Right lobe of liver (tissue), 6 donors: ENCODE measurements at places on chromosomes 7 and 10.

- H3K36me3 ChIP-seq = no peaks in the 10 kb centered on the region
- H3K27ac ChIP-seq = peak overlapping the region; percentile 42
- H3K4me1 ChIP-seq = no peaks in the 10 kb centered on the region
- no peak for DNase-seq
These were observed 2.5 kb downstream of the POP7 start for GRCh38 chr7:100708395-100708794.

DNA sequence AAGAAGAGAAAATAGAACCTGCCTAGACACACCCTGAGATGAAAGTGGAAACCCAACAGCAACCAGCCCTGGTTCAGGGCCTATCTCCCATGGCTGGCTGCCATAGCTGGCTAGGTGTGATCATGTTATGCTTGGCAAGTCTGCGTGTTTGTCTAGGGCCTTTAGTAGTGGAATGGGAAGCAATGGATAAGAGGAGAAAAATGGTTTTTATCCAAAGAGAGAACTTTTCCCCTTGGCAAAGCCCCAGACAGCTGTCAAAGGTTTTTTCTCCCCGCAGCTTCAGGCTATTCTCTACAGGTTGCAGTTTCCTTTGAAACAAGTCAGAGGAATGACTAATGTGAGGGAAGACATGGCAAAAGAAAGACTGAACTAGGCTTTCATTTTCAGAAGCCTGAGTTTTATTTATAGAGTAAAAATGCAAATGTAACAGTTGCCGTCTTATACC is 161.5 kb downstream of the SEMA3D start:
- DNase-seq = peak; percentile 62
- H3K27me3 ChIP-seq = no peaks in the 10 kb centered on the region
- H3K4me3 ChIP-seq = no peak overlapping the region
- no peak overlapping the region for H3K27ac ChIP-seq

- no peaks in the 10 kb centered on the region for H3K36me3 ChIP-seq
- no peak overlapping the region for H3K27ac ChIP-seq
- DNase-seq = no peak
- H3K4me3 ChIP-seq = no peak overlapping the region
- H3K27me3 ChIP-seq = no peaks in the 10 kb centered on the region
These were observed 137.2 kb downstream of the ARHGAP22 start for GRCh38 chr10:48467669-48468068.

- no peaks in the 10 kb centered on the region for H3K27me3 ChIP-seq
- H3K4me1 ChIP-seq = no peaks in the 10 kb centered on the region
- no peaks in the 10 kb centered on the region for H3K36me3 ChIP-seq
- H3K27ac ChIP-seq = no peak overlapping the region
These were observed 172.1 kb downstream of the FRMD4A start for GRCh38 chr10:14158575-14158974.

DNA sequence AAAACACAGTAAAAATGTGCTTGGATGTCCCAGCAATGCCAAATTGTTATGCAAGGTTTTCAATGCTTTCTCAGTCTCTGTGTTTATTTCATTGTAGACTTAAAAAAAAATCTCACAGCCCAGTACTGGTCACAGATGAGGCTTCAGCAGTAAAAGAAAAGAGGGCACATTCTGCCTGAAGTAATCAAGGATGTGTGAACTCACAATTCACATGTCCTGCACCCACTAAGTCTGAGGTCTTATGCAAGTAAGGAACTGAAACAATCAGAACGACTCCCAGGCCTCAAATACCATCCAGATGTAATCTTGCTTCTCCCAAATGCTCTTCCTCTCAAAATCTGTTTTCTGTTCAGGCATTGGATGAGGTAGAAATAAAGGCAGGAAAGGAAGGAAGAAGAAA is 33.7 kb downstream of the ADRB1 start:
- no peaks in the 10 kb centered on the region for H3K27me3 ChIP-seq
- no peak for DNase-seq
- no peaks in the 10 kb centered on the region for H3K36me3 ChIP-seq
- no peaks in the 10 kb centered on the region for H3K4me1 ChIP-seq
- no peak overlapping the region for H3K4me3 ChIP-seq

DNA sequence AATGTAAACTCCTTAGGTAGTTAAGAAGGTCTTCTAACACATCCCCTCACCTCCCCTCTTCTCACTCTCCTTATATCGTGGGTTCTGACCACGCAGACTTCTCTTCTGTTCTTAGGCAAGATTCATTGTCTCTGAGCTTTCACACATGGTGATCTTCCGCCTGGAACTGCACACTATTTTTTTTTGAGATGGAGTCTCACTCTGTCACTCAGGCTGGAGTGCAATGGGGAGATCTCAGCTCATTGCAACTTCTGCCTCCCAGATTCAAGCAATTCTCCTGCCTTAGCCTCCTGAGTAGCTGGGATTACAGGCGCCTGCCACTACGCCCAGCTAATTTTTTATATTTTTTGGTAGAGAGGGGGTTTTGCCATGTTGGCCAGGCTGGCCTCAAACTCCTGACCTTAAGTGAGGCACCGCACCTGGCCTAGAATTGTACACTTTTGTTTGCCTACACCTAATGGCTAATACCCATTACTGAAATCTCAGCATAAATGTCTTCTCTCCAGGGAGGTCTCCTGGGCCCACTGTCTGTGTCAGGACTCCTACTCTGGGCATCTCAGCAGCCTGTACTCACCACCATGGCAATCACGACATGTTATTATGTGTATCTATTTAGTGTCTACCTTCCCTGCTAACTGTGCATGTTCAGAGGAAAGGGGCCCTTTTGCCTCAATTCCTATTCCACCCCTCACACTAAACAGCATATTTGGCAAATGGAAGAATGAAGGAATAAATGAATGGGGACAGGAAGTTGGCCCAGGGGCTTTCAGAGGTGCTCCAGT is 646.3 kb upstream of the DPP6 start:
- DNase-seq = no peak
- no peak overlapping the region for H3K27ac ChIP-seq
- H3K4me1 ChIP-seq = no peaks in the 10 kb centered on the region
- no peaks in the 10 kb centered on the region for H3K27me3 ChIP-seq

GRCh38 chr7:81519886-81520285 is 250.0 kb downstream of the HGF start:
- H3K4me3 ChIP-seq = no peak overlapping the region
- H3K36me3 ChIP-seq = no peaks in the 10 kb centered on the region
- H3K27ac ChIP-seq = no peak overlapping the region
- no peaks in the 10 kb centered on the region for H3K4me1 ChIP-seq
- no peak for DNase-seq

- no peaks in the 10 kb centered on the region for H3K36me3 ChIP-seq
- H3K4me1 ChIP-seq = no peaks in the 10 kb centered on the region
- H3K27ac ChIP-seq = no peak overlapping the region
- H3K27me3 ChIP-seq = no peaks in the 10 kb centered on the region
- no peak overlapping the region for H3K4me3 ChIP-seq
These were observed 173.1 kb upstream of the LRRTM3 start for GRCh38 chr10:66752714-66753113.

GRCh38 chr7:110918949-110919548 is 171.9 kb upstream of the LRRN3 start:
- no peak overlapping the region for H3K27ac ChIP-seq
- no peak for DNase-seq
- H3K36me3 ChIP-seq = no peaks in the 10 kb centered on the region
- H3K4me3 ChIP-seq = no peak overlapping the region
- no peaks in the 10 kb centered on the region for H3K4me1 ChIP-seq

DNA sequence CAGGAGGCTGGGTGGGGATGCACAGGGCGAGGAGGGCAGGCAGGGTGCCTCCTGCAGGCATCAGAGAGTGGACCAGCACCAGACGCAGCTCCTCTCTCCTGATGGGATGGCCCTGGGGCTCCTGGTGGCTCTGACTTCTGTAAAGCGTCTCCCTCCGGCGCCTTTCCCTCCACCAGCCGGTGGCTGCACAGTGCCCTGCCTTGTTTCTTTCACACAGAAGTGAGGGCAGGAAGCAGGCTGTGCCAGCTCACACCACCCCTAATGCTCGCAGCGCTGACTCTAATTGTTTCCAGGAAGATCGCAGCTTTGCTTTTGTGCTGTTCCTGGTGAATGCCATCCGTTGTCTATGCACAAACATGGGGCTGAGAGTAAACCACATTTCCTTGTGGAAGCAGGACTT is 152.3 kb upstream of the LANCL2 start:
- H3K27me3 ChIP-seq = no peaks in the 10 kb centered on the region
- H3K4me1 ChIP-seq = no peaks in the 10 kb centered on the region
- H3K4me3 ChIP-seq = no peak overlapping the region
- H3K36me3 ChIP-seq = no peaks in the 10 kb centered on the region
- H3K27ac ChIP-seq = no peak overlapping the region

GRCh38 chr7:51275532-51275931 is 41.1 kb downstream of the COBL start:
- H3K4me3 ChIP-seq = no peak overlapping the region
- no peak for DNase-seq
- H3K36me3 ChIP-seq = no peaks in the 10 kb centered on the region

GRCh38 chr7:100575206-100575631 is 1.5 kb upstream of the SAP25 start:
- H3K4me1 ChIP-seq = no peaks in the 10 kb centered on the region
- peak; percentile 49 for DNase-seq
- no peak overlapping the region for H3K4me3 ChIP-seq
- no peaks in the 10 kb centered on the region for H3K36me3 ChIP-seq
- no peaks in the 10 kb centered on the region for H3K27me3 ChIP-seq
- H3K27ac ChIP-seq = peak overlapping the region; percentile 72

GRCh38 chr7:157787275-157787701 is 450.5 kb downstream of the DNAJB6 start:
- no peak for DNase-seq
- no peak overlapping the region for H3K4me3 ChIP-seq
- H3K27me3 ChIP-seq = no peaks in the 10 kb centered on the region
- H3K27ac ChIP-seq = no peak overlapping the region

DNA sequence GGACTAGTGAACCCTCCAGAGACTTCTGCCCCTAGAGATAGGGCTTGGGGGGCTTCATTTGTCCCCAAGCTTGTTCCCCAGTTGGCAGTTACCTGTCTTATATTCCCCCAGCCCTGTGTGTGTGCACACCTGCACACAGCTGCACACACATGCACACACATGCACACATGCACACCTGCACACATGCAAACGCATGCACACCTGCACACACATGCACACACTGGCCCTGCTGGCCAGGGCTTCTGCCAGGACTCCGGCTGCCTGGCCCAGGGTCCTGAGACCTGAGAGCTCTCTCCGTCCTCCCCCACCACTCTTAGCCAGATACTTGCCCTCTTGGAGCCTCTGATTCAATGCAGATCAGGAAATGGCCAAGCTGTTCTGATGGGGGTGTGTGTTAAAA is 6.7 kb downstream of the ZMIZ1 start:
- H3K27me3 ChIP-seq = no peaks in the 10 kb centered on the region
- DNase-seq = no peak
- H3K4me3 ChIP-seq = no peak overlapping the region

GRCh38 chr7:91515961-91516360 is 251.7 kb downstream of the FZD1 start:
- no peak for DNase-seq
- H3K4me1 ChIP-seq = no peaks in the 10 kb centered on the region
- no peak overlapping the region for H3K27ac ChIP-seq
- no peaks in the 10 kb centered on the region for H3K27me3 ChIP-seq

DNA sequence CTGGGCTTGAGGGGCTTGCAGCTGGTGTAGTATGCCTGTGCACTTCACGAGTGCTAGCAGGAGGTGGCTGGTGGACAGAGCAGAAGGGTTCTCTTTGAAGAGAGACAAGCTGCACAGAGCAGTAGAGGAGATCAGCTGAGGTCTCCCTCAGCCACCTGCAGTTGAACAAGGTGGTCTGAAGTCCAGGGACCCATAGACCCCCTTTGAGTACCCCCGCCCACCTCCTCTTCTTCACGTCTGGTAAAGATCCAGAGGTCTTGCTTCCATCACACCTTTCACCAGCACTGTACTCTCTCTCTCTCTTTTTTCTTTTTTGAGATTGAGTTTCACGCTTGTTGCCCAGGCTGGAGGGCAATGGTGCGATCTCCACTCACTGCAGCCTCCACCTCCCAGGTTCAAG is 157.2 kb downstream of the GFRA1 start:
- no peak for DNase-seq
- H3K36me3 ChIP-seq = no peaks in the 10 kb centered on the region
- H3K4me3 ChIP-seq = no peak overlapping the region
- H3K27ac ChIP-seq = no peak overlapping the region
- no peaks in the 10 kb centered on the region for H3K27me3 ChIP-seq

DNA sequence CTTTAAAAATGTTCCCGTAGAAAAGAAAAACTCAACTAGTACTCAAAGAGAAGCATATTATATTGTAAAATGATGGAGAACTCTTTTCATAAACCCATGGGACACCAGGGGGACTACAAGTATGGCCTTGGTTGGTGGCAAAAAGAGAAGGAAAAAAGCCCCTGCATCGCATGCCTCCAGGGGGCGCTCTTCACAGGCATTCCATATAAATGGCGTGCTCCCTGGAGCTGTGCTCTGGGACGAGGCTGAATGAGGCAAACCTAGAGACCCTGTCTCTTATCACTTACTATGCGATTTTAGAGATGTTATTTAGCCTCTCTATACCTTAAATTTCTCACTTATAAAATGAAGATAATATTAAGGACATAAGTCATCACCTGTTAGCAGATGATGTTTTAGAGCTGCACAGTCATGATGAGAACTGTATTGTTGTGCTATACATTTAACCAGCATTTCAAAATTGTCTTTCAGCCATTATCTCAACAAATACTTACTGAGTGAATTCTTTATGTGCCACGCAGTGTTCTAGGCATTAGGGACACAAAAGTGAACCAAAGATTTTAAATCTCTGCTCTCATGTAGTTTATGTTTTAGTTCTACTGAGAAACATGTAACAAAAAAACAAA is 105.8 kb downstream of the ARHGAP21 start:
- peaks cover 4% of the 10 kb centered on the region for H3K36me3 ChIP-seq
- DNase-seq = peak; percentile 50
- H3K27me3 ChIP-seq = no peaks in the 10 kb centered on the region
- no peak overlapping the region for H3K4me3 ChIP-seq

DNA sequence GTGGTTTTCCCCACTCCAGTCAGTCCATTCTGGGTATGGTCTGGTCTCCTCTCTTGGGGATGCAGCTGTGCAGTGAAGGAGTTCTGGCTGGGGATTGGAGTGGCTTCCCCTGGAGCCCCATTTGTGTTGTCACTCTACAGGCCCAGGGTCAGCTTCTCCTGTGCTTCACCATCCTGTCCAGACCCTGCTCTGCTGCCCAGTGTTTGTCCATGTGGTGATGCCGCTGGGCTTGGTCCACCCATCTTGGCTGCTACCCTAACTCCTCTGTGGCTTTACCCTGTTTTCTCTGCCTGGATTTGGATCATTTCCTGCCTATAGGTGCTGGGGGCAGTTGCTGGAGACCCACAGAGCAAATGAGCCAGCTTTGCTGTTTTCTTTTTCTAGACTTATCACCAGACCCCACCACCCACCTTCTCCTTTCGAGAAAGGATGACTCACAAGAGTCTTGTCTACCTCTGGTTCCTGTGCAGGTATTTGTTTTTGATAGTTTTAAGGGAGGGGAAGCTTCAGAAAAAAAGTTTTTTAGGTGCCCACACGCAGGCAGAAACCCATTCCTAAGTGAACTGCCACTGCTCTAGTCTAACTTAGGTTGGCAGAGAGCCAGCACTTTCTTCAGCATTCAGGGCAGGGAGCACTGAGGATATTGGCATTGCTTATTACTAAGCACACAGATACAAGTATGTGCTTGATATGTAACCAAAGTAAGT is 8.5 kb downstream of the ZDHHC16 start:
- no peak overlapping the region for H3K4me3 ChIP-seq
- DNase-seq = no peak
- no peaks in the 10 kb centered on the region for H3K27me3 ChIP-seq
- no peaks in the 10 kb centered on the region for H3K4me1 ChIP-seq
- no peak overlapping the region for H3K27ac ChIP-seq

- H3K4me3 ChIP-seq = no peak overlapping the region
- no peak overlapping the region for H3K27ac ChIP-seq
- no peak for DNase-seq
- H3K4me1 ChIP-seq = no peaks in the 10 kb centered on the region
- no peaks in the 10 kb centered on the region for H3K27me3 ChIP-seq
- no peaks in the 10 kb centered on the region for H3K36me3 ChIP-seq
These were observed 26.1 kb upstream of the CCNJ start for GRCh38 chr10:96017191-96017687.
